ENCODE measurements at places on chromosomes 12 and 14.

- DNase-seq, result no peak
Measured at GRCh38 chr12:40222247-40222646, 2.5 kb upstream of the LRRK2 start.

- DNase-seq, result no peak
Measured at GRCh38 chr12:122830517-122831214, 4.6 kb upstream of the HIP1R start.

DNA sequence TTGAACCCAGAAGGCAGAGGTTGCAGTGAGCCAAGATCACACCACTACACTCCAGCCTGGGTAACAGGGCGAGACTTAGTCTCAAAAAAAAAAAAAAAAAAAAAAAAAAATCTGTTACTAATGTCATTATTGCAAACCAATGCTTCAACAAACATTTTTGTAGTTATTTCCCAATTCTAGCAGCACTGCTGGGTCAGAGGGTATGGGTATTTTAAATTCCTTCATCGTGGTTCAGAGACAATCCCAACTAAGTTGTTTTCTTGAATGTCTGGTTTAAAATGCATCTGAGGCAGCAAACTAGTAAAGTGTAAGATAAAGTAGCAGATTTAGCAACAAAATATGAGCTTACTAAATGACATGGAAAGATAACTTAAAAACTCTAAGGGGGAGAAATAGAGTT, 65.6 kb downstream of the FERMT2 start:
- DNase-seq, result no peak

GRCh38 chr12:5374713-5375112, 57.2 kb upstream of the NTF3 start:
- DNase-seq, result no peak

- no peak for DNase-seq
Measured at GRCh38 chr14:59566296-59566695, 10.3 kb downstream of the CCDC175 start.

GRCh38 chr14:89085231-89085731, 260.8 kb downstream of the TTC8 start:
- DNase-seq, result no peak
